ENCODE measurements at places on chromosomes 2 and 18.

- no peak for DNase-seq
These were observed 6.9 kb downstream of the TWIST2 start for GRCh38 chr2:238854699-238855229.

- no peak for DNase-seq
These were observed 59.9 kb downstream of the PDE11A start for GRCh38 chr2:178012639-178013038.

DNA sequence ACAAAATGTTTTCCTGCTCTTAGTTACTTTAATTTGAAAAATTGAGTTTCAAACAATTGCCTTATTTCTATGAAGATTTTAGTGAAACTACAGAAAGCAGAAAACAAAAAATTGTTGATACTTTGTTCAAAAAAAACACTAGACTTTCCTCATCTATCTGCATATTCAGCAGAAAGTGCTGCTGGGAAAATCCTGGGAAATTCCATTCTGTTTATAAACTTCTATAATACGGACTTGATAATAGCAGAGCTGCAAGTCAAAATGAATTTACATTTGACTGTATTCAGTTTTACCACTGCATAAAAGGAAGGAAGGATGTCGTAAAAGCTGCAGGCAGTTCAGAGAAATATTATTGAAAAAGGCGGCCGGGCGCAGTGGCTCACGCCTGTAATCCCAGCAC is 24.9 kb upstream of the ERICH2 start:
- DNase-seq = no peak

- no peak for DNase-seq
These were observed 62.7 kb downstream of the TRAPPC12 start for GRCh38 chr2:3442185-3442584.

- no peak for DNase-seq
These were observed 47.7 kb upstream of the RNU4ATAC start for GRCh38 chr2:121483021-121483420.

- DNase-seq = no peak
These were observed 74.5 kb downstream of the POLR1A start for GRCh38 chr2:86031151-86031550.

- no peak for DNase-seq
These were observed 254.5 kb downstream of the DSEL start for GRCh38 chr18:67261931-67262552.

DNA sequence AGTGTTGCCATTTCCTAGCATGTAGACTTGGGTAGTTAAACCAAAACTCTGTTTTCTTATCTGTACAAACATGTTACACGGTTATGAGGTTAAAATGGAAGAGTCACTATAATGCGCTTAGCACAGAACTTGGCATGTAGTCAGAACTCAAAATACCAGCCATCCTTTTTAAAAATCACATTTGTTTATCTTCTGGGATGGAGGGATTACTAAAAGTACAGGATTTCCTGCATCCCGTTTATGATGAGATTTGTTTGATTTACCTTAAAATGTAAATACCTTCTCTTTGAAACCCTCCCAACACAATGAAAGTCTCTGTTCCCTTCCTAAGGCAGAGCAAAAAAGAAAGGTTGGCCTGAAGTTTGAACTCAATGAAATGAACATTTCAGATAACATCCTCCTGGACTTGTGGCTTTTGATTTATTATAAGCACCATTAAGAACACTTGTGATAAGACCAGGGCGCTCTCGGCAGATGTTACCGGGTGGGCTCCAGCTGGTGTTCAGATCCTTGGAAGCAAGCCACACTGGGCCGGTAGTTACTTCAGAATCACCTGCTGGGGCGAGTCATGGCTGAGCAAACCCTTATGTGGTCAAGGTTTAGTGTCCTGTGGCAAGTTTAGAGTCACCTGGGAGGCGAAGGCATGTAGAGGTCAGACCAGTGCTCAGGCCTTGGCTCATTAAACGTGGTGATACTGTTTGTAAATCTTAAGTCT is 105.7 kb downstream of the MGAT5 start:
- no peak for DNase-seq

DNA sequence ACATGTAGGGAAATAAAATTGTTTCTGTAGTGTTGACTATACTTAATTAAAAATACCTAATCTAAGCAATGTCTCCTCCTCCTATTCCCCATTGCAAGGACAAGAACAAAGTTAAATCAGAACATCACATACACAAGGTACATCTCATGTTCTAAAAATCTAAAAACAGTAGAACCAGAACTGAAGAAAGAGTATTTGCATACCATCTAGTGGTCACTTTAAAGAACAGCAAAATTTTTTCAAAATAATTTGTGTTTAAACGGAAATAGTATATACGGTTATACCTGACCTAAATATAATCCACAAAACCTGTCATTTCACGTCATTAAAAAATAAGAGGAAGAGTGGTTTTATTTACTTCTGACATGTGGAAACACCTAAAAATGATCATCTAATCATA is 294.3 kb upstream of the KCNH7 start:
- no peak for DNase-seq

GRCh38 chr2:221517146-221517695 is 54.9 kb downstream of the EPHA4 start:
- DNase-seq = no peak

GRCh38 chr2:100281521-100282438 is 40.5 kb downstream of the LONRF2 start:
- DNase-seq = no peak

GRCh38 chr2:241888641-241889040 is 19.1 kb downstream of the RTP5 start:
- no peak for DNase-seq

DNA sequence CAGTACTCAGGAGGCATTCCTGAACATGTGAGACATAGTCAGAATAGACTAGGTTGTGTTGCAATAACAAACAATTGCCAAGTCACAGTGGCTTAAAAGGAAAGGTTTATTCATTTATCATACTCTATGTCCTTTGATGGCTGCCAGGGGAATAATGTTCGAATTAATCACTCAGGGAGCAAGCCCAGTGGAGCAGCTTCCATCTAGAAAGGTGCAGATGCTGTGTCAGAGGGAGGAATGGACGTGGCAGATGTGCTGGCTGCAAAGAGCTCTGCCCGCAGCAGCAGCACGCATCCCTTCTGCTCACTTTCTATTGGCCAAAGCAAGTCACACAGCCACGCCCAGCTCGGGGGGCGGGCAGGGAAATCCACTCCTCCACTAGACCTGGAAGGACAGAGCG is 105.9 kb upstream of the AQP4 start:
- no peak for DNase-seq

DNA sequence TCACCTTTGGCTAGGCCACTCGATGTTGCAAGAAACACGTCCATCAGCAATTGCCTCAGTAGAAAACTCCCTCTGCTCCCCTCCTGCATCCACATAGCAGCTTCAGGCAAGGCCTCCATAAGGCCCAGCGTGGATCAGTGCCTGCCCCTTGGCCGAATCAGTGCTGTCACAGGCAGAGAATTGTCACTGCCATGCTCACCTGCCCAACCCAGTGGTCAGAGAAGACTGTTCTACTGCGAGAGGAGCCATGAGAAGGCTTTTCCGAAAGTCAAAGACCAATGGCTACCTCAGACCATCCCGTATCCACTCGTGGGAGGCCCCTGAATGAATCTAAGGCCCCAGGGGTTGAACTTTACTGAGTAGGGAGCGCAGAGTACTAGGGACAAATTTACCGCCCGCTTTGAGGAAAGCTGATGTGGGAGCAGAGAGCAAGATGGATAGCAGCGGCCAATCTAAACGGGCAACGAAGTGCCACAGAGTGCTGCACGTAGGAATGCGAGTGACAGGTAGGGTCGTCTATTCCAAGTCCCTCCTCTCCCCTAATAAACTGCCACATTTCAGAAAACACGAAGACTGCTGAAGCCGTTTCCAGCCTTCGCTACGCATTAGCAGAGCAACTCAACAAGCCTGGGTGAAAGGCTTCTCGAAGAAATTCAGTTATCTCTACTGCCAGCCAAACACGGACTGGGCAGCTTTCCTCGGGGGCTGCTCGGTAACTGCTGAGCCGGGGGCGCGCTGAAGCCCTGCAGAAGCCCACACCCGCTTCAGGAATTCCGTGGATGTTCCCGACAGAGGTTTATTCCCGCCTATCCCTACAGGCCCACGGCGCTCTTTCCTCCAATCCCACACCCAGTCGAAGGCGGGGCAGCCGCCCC is 968 bp upstream of the RALBP1 start:
- no peak for DNase-seq

- DNase-seq = no peak
These were observed 128.5 kb upstream of the RAB12 start for GRCh38 chr18:8480506-8481328.

GRCh38 chr2:16155766-16156165 is 215.4 kb downstream of the MYCN start:
- DNase-seq = no peak

DNA sequence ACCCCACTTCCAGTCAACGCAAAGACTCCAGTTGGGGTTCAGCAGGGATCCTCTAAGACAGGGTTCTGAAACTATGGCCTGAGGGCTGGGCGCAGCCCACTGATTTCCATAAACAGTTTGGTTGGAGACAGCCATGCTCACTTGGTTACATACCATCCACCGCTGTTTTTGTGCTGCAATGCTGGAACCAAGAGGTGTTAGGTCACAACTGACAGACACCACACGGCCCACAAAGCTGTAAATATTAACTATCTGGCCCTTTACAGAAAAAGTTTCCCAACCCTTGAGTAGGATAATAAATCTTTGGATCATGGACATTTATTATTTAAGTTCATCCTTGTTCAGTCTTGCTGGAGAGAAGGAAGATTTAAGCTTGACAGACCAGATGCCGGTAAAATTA is 8.4 kb upstream of the CD226 start:
- DNase-seq = no peak

- no peak for DNase-seq
These were observed 1.7 kb upstream of the LCLAT1 start for GRCh38 chr2:30445266-30445821.

DNA sequence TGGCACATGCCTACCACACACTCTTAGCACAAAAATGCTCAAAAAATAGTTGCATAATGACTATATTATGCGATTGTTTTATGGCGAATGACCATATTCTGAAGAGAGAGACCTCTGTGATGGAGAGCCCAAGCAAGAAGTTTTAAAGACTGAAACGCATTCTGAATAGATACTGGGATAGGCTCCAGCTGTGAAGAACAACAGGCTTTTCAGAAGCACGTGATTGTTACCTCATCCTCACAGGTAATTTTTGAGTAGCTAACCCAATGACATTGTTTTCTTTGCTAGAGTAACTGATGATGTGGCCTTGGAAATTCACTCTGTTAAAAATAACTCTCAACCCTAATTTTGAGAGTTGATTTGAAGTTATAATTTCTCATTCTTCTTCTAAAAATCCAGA is 2.0 kb upstream of the DDX18 start:
- no peak for DNase-seq

All from activated CD8-positive, alpha-beta memory T cell treated with anti-CD3 and anti-CD28 coated beads for 1 hour (primary cell).